Activated CD4-positive, alpha-beta memory T cell treated with anti-CD3 and anti-CD28 coated beads for 36 hours (primary cell): ENCODE measurements at places on chromosomes 6 and 20.
A peak's percentile ranks its signal among the peaks of the same experiment; 100 is the strongest.

- no peak for DNase-seq
Measured at GRCh38 chr20:64055396-64055892, 6.0 kb upstream of the SOX18 start.

- DNase-seq: no peak
Measured at GRCh38 chr6:38322138-38322537, 317.6 kb downstream of the BTBD9 start.

GRCh38 chr6:18550119-18550518 is 163.0 kb downstream of the RNF144B start:
- DNase-seq: no peak

DNA sequence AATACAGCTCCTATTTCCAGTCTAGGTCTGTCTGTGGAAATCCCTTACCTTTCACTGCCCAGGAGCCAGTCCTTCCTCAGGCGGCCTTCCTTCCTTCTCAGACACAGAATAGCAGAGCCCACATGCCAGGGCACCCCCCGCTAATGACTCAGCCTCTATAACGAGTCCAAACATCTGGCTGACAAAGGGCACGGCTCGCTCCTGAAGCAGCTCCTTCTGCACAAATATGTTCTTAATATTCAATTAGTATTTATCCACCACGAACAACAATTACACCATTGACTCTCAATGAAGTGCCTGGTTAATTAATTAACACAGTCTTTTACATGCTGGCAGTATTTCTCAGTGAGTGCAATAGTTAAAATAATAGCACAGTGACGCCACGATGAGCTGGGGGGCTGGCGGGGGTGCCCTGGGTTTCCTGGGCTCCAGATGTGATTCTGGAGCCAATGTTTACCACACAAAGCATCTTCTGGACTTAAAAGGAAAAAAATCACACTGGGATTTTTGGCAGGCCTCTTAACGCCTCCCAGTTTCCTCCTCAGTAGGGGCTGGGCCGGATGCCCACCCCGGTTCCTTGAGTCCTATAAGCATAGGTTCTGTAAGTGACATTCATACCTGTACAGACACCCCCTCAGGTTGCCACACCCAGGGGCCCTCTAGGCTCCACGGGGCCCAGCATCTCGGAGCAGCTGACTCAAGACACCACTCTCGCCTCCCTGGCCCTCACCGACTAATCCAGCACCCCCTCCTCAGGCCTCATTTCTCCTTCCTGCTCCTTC is 158.6 kb upstream of the MLN start:
- DNase-seq: peak; percentile 46

DNA sequence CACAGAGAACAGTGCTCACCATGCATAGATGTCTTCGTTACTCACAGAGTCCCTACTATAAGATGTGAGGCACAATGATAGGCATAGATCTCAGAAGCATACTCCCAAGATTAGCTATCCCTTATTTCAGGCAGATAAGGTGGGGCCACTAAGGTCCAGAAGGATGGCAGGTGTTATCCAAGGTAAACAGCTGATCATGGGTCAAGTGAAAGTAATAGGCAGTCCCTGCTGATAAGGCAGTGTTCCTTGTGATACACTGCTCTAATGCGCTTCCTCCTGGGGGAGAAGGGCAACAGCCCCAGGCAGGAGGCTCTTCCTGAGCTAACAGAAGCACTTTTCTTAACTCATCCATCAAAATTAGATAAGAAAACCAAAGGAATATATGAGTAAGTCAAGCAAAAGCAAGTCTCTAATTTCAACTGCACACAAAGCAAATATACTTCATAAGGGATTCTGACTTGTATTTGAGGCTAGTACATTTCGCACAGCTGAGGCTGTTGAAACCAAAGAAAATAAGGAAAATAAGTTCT is 42.2 kb downstream of the METTL24 start:
- DNase-seq: no peak

DNA sequence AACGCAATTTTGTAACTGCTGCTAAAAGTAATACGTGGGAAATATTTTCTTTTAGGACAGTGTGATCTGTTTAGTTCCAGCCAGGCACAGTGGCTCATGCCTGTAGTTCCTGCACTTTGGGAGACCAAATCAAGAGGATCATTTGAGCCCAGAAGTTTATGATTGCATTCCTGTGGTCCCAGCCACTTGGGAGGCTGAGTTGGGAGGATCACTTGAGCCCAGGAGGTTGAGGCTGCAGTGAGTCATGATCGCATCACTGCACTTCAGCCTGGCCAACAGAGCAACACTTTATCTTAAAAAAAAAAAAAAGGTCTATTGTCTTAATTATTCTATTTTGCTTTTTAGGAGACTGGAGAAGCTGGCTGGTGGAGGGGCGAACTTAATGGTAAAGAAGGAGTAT is 101.5 kb downstream of the CD2AP start:
- DNase-seq: no peak

GRCh38 chr6:12968290-12968689 is 251.7 kb downstream of the PHACTR1 start:
- DNase-seq: no peak

- peak; percentile 23 for DNase-seq
Measured at GRCh38 chr20:651713-652614, 1.0 kb downstream of the SRXN1 start.

- DNase-seq: peak; percentile 19
Measured at GRCh38 chr6:129730477-129731165, 20.6 kb upstream of the ARHGAP18 start.

GRCh38 chr6:1538810-1539478 is 70.8 kb upstream of the FOXC1 start:
- DNase-seq: no peak

DNA sequence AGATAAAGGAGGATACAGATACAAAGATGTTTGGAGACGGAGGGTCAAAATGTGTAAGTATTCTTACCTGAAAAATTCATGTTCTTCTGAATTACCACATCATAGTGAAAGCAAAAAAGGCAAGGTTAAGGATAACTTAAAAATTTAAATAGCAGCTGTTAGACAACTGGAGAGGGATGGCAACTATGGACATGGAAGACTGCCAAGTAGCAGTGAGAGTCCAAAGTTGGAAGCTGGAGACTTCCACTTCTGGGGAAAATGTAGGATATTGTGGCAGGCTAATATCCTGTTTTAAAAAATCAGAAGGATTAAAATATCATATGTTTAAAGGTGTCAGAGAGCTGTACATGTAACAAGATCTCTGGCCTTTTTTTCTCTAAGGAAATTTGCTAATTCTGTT is 29.8 kb downstream of the SYCP2 start:
- no peak for DNase-seq

GRCh38 chr6:44762496-44762895 is 375.0 kb downstream of the CDC5L start:
- no peak for DNase-seq

DNA sequence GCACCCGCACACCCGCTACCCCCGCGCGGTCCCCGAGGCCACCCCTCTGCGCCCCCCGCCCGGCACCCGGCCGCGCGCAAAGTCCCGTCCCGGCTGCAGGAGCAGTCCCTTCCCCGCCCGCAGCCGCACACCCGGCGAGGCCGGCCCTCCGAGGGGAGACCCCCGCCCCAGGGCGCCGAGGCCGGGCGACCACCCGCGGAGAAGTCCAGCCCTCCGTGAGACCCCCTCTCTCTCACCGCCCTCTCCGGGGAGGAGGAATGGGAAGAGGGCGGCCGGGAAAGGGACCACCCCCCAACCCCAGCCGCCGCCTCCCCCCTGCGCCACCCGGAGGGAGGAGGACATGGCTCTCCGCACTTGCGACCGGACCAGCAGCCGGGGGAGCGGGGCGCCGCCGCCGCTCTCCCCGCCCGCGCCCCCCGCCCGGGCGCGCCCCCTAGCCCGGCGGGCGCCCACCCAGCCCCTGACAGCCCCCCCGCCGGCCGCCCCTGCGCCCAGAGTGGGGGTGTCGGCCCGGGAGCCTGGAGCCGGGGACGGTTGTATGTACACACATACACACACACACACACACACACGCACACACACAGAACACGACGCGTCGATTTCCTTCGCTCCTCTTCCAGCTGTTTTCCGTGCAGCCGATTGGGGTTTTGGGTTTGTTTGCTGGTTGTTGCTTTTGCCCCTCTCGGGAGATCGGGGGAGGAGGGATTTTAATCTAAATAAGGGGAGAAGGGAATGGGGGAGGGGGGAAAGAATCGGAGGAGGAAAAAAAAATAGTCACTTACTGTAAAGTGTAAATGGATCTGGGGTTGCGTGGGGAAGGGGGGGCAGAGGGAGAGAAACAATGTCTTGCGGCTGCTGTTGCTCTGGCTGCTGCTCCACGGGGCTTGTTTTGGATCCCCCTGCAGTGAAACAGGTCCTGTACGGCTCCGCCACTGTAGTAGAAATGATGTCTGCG is at the start of gene ATXN1:
ATXN1 (minus strand) TSS at position 945 of the 955 bp plus-strand sequence.
- peak; percentile 61 for DNase-seq

DNA sequence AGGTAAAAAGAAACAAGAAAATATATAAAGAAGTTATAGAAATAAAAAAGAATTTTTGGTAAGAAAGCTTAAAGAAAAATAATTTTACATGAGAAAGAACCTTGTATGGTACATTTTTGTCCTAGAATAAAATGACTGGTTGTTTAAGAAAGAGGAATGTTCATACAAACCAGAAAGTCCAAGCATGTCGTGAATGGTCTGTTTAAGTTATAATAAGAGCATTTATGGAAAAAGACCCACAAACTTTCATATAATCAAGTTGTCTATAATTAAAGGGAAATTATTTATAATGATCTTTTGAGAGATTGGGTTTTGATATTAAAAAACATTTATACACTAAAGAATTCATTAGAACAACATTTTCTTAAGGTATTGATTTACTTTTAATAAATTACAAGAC is 27.8 kb upstream of the FAM110A start:
- DNase-seq: no peak

DNA sequence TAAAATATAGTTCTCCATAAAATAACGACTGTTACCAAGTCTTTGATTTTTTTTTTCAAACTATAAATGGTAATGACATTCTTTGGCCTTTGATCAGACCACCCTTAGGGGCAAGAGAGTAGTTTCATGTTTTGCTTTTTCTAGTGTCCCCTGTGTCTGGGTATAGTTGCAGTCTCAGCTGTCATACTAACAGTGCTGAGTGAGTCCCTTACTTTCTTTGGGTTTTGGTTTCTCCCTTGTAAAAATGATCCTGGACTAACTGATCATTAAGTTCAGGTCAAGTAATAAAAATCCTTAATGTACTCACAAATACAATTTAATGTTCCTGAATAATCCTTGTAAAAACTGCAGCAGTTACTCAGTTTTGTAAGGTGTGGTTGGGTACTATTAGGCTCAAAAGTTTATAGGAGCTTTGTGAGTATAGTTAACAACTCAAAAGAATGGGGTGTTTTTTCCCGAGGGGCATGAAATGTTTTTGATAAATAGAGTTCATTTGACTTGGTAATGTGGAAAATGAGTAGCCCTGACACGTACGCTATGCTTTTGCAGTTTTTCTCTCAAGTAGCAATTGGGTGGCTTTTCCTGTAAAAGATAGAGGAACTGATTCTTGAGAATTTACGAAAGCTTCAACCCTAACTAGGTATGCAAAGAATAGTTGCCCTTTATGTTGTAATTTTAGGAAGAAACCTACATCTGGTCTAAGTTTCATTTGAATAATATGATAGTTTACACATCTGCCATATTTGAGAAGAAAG is 6.2 kb downstream of the PTPN1 start:
- no peak for DNase-seq

DNA sequence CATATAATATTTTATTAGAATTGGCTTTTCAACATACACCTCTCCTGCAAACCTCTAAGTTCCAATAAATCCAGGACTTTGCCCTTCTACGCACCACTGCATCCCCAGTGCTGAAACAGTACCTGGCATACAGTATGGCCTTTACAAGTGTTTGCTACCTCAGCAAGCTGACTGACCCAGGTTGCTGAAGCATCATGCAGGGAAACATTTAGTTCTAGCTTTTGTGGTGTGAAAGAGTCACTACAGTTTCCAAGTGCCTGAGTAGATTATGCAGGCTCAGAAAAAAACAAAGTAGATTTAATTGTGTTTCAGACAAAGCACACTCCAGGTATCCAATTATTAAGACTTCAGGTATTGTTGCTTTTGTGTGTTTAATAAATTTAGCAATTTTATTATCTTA is 614.2 kb upstream of the NRSN1 start:
- DNase-seq: no peak

GRCh38 chr20:60199866-60200265 is 241.6 kb downstream of the CDH26 start:
- DNase-seq: no peak

- no peak for DNase-seq
Measured at GRCh38 chr20:19094959-19095541, 117.4 kb upstream of the SLC24A3 start.

GRCh38 chr6:147639279-147639678 is 130.8 kb downstream of the SAMD5 start:
- DNase-seq: no peak

GRCh38 chr6:145756170-145756662 is 20.9 kb upstream of the EPM2A start:
- DNase-seq: no peak

GRCh38 chr6:46104209-46104608 is 25.6 kb upstream of the ENPP4 start:
- no peak for DNase-seq

DNA sequence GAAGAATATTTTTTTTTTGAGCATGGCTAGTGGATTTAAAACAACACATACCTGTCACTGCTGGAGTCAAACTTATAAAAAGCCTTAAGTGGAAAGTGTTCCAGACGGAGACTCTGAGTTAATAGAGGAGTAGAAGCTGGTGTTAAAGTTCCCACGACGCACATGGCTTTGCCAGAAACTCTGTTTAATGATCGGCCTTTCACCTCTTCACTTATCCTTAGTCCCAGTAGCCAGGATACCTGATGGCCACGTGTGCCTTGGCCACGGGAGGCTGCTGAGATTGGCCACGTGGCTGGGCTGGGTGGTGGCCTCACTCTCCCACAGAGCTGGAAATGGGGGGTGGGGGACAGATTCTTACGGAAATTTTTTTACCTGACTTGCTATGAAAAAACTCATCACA is 333.1 kb downstream of the ZFAND3 start:
- no peak for DNase-seq

DNA sequence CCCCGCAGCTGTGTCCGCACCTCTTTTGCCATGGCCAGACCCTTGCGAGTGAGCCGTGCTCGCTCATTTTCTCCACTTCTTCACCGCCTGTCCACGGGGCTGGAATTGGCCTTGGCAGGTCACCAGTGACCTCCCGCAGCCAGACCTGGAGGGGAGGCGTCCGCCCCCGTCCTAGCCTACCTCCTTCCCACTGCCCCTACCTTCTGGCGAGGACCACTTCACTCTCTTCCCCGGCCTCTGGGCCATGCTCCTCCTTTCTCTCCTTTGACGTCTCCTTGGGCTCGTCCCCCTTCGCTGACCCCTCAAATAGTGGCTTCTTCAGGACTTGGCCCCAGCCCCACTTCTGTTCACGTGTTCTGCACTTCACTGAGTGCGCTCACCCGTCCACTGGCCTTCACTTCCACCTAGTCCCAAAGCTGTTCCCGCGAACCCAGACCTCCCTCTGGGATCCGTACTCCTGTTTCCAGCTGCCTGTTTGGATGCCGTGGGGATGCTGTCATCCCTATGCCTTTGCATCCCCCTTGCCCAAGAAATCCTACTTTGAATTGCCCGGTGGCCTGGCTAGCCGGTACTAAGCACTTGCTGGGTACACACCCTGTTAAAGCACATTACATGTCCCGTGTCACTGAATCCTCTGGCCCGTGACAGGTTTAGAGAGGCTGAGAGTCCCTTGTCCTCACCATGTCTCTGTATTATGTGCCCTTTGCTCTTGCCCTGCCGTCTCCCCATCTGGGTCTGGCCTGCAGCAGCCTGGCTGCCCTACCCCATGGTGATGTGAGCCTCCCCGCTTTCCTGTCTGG is 33.0 kb downstream of the SPATA2 start:
- no peak for DNase-seq

- DNase-seq: no peak
Measured at GRCh38 chr20:15799871-15800270, 773.4 kb downstream of the KIF16B start.

- peak; percentile 47 for DNase-seq
Measured at GRCh38 chr6:117906958-117907600, at the start of gene SLC35F1. SLC35F1 (plus strand) TSS chr6:117907264.
